ENCODE measurements at places on chromosomes 3 and 15.

GRCh38 chr3:169660709-169661360 is 2.7 kb downstream of the MECOM start:
- DNase-seq, result no peak

DNA sequence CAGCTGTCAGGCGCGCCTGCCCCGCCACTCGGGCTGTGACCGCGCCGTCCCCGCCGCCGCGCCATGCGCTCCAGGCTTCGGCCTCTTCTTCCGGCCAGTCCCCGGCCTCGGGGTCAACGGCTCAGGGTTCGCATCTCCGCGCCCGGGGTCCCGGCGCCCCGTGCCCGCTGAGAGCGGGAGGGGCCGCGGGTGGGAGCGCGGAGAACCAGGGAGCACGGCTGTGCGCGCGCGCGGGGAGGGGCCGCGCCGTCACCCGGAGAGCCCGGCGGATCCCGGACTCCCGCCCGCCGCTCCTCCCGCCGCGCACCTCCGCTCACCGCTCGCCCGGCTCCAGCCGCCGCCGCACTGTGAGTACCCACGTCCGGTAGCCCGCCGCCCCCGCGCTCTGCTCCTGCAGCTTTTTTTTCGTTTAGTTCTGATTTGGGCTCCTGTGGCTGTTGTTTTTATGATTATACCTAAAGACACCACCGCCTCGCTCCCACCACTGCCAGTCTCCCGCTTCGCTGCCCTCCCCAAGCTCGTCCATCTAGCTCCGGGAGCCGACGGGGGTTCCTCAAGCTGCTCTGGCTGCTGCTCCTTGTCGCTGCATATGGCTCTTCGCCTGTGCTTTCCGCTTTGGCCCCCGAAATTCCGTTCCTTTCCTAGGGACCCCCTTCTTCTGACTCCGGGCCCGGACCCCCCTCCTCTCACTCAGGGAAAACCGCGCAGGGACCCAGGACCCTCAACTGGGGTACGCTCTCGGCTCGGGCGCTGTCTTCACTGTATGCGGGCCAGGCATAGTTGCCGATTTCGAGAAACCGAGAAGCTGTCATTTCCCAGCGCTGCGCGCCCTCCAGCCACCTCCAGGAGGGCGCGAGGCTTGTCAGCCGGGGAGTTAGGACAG is 1.8 kb upstream of the SKOR1 start:
- DNase-seq, result no peak

DNA sequence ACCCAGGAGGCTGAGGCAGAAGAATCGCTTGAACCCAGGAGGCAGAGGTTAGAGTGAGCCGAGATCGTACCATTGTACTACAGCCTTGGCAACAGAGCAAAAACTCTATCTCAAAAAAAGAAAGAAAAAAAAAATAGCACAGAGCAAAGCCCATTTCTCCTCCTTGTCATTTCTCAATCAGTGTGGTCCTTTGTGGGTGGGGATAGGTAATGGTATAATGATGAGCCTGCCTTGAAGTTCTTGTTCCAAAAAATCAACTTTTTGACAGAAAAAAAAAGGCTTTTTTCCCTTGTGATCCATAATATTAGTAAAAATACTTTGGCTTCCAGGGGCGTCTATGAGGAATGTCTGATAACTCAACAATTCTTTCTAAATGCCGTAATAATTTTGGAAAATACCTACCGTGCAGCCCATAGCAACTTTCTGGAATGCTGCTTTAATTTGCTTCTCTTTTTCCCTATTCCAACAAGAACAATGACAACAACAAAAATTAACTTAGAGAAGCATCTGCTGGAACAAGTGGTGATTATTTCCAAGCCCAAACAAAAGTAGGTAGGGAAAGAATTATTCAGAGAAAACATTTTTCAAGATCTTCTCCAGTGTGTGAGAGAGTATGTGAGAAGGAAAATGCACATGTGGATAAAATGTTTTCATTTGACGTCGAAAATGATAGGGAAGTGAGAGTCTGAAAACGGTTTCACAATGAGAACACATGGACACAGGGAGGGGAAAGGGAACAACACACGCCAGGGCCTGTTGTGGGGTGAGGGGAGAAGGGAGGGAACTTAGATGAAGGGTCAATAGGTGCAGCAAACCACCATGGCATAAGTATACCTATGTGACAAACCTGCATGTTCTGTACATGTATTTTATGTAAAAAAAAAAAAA is 337.8 kb downstream of the RBMS3 start:
- no peak for DNase-seq

GRCh38 chr3:123789160-123789559 is 95.0 kb downstream of the MYLK start:
- DNase-seq, result no peak

DNA sequence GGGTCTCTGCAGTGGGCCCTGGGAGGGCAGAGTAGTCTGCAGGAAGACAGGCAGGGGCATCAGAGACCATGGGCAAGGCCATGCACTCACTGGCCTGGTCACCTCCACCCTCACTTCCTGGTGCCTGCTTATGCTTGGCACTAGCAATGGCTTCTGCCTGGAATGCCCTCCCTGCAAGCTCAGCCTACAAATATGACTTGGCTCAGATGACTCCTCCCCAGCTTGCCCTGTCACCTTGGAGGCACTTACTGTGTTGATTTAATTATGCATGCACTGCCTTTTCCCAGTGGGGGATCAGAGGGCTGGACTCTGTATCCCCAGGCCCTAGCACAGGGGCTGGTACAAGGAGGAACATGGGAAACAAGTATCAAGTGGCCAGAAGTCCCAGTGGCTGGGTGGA is 7.8 kb downstream of the C3orf18 start:
- DNase-seq, result no peak

Data from H54 (cell line).